ENCODE measurements at places on chromosomes 1 and 21.

- DNase-seq: no peak
Measured at GRCh38 chr21:26732432-26733221, 112.6 kb downstream of the ADAMTS1 start.

GRCh38 chr1:156705918-156706656 lies 704 bp upstream of the CRABP2 start:
- DNase-seq: no peak

DNA sequence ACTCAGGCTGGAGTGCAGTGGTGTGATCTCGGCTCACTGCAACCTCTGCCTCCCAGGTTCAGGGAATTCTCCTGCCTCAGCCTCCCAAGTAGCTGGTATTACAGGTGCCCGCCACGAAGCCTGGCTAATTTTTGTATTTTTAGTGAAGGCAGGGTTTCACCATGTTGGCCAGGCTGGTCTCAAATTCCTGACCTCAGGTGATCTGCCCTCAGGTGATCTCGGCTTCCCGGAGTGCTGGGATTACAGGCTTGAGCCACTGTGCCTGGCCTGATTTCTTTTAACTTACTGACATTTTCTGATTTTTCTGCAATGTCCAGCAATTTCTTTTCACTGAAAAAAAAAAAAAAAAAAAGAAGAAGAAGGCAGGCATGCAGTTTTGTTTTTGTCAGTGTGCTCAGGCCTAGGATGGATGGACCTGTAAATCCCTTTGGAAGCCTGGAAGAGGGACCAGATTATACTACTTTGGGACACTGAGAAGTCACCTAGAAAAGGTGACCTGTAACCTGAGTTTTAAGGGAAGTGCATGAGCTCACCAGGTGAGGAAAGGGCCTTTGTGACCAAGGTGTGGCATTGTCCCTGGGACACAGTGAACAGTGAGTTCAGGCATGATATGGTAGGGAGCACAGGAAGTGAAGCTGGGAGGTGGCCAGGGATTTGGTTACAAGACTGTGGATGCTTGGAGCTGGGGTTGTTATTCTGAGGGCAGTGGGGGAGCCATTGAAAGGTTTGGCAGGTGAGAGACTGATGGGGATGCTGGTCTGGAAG lies 2.7 kb upstream of the TMEM61 start:
- DNase-seq: no peak

- no peak for DNase-seq
Measured at GRCh38 chr1:186849271-186849671, 20.5 kb downstream of the PLA2G4A start.

- no peak for DNase-seq
Measured at GRCh38 chr21:40454057-40454456, 392.9 kb downstream of the DSCAM start.

DNA sequence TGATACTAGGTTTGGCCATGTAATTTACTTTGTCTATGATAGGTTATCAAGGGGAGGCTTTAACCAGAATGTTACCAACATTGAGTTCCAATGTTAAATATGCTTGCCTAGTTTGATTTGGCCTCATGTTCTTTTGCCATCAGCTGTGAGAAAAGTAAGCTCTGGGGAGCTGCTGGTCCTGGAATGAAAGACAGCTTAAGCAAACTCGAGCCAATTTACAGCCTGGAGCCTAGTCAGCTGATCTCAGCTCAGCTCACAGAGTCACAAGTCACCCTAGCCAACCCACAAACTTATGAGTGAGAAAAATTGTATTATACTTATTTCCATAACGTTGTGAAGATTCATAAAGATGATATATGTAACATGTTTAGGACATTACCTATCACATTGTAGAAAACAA lies 426.7 kb downstream of the RWDD3 start:
- no peak for DNase-seq

- no peak for DNase-seq
Measured at GRCh38 chr1:61047061-61047460, 35.3 kb upstream of the NFIA start.

DNA sequence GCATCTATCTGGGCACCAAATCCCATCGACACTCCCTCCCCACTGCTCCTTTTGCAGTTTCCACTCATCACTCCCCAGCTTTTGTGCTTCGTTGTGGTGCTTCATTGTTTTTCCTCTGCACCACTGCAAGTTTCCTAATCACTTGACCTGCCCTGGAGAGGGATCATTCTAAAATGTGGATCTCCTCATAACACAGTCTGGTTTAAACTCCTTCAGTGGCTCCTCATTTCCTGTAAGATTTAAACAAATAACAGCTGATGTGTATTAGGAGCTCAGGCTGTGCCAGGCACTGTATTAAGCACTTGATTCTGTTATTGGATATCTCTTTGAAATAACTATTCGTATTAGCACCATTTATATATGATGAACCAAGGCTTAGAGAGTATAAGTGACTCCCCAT lies 51.3 kb downstream of the MAP10 start:
- DNase-seq: no peak

GRCh38 chr1:67336783-67337182 lies 29.1 kb downstream of the IL12RB2 start:
- no peak for DNase-seq

GRCh38 chr21:44800971-44801467 lies 601 bp downstream of the UBE2G2 start:
- DNase-seq: no peak

- DNase-seq: no peak
Measured at GRCh38 chr1:153001382-153001781, at the start of gene SPRR3. TSS of gene SPRR3 (plus strand) at chr1:153001749. CDS start at chr1:153003021, 1,272 bp downstream.

DNA sequence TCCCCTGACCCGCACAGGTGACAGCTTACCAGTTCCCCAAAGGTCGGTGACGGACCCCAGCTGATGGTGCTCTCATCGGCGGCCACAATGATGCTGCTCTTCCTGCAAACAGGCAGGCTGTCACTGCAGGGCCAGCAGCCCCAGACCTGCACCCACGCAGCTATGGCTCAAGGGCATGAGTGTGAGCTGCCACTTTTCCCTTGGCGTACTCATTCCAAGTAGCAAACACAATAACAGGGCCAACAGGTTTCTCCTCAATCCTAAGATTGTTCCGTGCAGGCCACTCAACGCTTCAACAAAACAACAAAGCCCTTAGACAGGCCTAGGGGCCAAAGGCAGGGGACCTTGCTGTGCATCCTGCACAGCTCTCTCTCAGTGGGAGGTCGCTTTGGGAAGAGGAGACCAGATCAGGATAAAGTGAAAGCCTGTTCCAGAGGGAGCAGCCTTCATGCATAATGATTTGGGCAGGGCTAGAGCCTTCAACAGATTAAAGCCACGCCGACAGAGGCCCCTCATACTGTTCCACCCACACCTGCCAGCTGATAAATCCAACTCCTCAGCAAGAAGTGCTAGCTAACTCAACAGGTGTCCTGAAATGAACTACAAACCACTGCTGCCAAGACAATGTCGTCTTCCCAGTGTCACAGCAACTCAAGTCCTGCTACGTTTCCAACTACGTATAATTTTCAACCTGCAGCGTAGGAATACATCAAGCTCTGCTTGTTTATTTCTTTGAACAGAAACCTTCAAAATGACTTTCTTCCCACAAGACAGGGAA lies 27.2 kb downstream of the RCC2 start:
- DNase-seq: no peak

DNA sequence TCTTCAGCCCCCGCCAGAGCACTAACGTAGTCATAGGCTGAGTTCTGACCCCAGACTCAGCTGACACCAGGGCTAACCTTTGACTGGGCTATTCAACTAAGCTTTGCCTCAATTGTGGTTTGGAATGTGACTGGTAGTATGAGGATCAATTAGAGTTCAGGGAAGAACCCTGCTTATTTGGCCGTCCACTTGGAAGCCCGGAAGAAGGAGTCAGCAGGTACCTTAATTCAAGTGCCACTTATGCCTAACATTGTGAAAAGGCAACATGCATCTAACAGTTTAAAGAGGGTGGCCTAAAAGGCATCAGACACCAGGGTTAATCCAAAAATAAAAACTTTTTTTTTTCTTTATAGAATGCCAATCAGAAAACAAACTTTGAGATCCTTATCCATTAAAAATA lies 92.3 kb downstream of the BEND5 start:
- no peak for DNase-seq

DNA sequence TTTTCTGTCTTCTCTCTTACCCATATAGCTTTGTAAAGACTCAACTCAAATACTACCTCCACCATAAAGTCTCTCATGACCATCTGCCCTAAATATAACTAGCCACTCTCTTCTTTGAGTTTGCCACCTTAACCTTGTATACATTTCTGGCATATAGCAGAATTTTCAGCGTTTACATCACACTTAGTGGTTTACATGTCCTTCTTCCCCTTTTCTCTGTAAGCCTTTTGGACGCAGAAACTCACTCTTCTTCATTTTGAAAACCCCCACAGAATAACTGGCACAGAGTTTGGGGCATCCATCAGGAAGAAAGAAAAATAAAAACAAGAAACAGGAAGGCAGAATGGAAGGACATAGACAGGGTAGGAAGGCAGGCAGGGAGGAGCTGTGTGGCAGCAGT lies 131.8 kb upstream of the DUSP10 start:
- DNase-seq: no peak

GRCh38 chr1:33237579-33237978 lies 18.7 kb upstream of the ZNF362 start:
- no peak for DNase-seq

GRCh38 chr1:229665912-229666558 lies 40.0 kb downstream of the URB2 start:
- DNase-seq: no peak

DNA sequence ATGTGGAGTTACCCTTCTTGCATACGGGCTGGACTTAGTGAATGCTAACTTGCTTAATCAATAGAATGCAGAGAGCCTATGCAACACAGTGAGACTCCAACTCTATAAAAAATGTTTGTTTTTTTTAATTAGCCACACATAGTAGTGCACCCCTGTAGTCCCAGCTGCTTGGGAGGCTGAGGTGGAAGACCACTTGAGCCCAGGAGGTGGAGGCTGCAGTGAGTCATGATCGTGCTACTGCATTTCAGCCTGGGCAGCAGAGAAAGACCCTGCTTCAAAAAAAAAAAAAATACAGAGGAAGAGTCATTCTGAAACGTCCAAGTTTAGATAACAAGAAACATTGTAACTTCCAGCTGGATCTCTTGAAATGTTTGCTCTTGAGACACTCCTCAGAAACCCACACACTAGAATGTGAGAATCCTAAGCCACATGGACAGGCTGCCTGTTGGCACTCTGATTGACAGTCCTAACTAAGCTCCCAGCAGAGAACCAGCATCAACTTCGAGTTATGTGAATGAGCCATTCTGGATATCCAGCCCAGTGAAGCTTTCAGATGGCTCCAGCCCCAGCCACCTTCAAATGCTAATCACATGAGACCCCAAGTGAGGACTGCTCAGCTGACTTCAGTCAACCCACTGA lies 20.0 kb upstream of the CAP1 start:
- DNase-seq: peak; percentile 9

DNA sequence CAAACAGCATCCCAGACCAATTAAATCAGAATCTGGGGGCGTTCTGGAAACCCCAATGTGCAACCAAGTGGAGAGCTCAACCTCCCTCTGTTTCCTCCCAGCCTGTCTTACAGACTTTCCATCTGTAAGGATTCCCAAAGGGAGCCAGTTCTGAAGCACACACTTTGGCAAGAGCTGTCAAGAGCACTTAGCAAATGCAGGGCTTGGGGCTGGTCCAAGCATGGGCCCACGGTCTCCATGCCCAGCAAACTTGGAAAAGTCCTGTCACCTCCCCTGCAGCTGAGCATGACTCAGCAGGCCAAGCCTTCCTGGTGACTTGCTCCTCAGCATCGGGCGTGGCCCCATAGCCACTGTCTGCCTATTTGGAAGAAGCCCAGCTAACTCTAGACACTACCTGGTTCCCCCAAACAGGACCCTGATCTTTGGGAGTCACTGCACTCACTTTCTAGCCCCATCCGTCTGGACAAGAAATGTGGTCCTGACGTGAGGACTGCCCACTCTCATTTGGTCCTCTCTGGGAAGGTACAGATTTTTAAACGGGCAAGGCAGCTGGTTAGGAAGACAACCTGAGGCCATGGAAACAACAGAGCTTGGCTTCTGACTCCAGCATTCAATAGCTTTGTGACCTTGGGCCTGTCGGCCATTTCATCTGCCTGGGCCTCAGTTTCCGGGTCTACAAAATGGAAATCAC lies 16.9 kb downstream of the SLC2A1 start:
- DNase-seq: peak; percentile 27

GRCh38 chr1:71464016-71464415 lies 383.2 kb upstream of the ZRANB2 start:
- DNase-seq: no peak

- no peak for DNase-seq
Measured at GRCh38 chr1:42996384-42996970, 37.8 kb upstream of the SLC2A1 start.

Data from amygdala (tissue), 56 donors.